ENCODE measurements at places on chromosomes 2 and 18. TPM values are rescaled to one million over a fixed set of nuclear protein-coding genes. Genes with fewer than 3 reads are reported as not detected.

GREB1 gene
- total RNA-seq: 0.43 TPM

ABCB6 gene
- total RNA-seq: 26.9 TPM

RAB17 gene
- 0.52 TPM for total RNA-seq

GKN1 gene
- total RNA-seq: 0.26 TPM

APOB gene
- total RNA-seq: 1.7 TPM
